ENCODE measurements at places on chromosomes 5 and 9.

GRCh38 chr5:61618577-61618976, 286.5 kb downstream of the ZSWIM6 start:
- DNase-seq: no peak

DNA sequence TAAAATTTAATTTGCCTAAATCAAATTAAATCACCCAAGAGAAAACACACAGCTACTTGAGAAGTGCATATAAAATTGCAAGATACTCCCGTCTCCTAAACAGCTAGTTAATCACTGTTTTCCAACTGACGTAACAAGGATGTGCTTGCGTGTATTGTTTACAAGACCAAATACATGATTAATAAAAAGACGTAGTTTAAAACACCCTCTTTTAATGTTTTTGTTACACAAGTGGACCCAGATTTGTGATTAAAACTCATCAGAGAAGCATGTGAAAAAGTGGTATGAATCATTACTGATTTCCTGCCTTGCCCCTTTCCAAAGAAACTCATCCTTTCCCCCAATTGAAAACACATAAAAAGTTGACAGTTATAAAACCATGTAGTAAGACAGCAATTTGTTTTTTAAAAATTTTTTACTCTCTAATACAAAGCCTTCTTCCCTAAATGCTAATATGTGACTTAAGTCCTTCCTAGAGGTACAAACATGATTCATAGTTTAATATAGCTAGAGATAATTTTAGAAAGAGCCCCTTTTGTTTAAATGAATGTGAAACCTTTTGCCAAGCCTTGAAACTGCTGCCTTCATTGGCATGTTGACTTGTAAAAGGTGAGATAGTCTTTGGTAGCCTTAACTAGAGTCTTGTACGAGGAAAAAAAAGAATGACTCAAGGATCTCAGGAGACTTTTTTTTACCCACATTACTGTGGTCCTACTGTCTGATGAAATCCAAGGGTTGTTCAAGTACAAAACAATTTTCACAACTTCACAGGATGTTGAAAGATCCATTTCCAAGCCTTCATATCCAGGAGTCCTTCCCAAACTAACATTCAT, 61.4 kb upstream of the FST start:
- DNase-seq: peak; percentile 97

GRCh38 chr5:135272311-135272805, 126.7 kb downstream of the MACROH2A1 start:
- no peak for DNase-seq

DNA sequence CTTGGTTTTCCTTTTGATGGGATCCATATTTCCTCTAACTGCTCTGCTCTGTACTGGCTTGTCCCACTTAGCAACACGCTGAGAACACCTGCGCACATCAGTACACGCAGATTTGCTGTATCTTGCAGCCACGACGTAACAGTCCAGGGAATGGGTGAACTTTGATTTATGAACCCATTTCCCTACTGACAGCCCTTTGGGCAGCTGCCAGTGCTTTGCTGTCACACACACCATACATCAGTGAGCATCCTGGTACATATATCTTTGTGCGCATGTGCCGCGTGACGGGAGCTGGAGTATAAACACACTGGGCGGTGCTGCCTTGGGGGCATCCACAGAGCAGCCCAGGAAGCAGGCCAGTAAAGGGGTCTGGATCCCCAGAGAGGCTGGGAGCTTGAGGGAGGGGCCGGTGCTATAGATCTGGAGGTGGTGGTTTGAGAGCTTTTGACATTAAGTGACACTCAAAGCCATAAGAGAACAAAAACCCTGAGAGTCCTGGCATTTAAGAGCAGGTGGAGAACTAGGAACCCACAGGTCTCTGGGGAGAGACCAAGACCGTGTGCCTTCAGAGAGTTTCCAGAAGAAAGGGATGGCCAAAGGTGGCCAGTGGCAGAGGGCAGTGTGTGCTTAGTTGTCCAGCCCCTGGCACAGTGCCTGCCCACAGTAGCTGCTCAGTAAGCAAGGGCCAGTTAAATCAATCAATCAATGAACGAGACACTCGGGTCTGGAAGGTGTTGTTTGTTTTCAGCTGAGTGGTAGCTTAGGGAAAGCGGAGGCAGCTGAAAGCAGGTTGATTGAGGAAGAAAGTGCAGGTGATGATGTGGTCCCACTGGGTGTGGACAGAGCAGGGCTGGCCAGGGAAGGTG, 53.7 kb downstream of the LMX1B start:
- no peak for DNase-seq

- no peak for DNase-seq
These were observed 152.3 kb upstream of the KLF9 start for GRCh38 chr9:70566751-70567150.

DNA sequence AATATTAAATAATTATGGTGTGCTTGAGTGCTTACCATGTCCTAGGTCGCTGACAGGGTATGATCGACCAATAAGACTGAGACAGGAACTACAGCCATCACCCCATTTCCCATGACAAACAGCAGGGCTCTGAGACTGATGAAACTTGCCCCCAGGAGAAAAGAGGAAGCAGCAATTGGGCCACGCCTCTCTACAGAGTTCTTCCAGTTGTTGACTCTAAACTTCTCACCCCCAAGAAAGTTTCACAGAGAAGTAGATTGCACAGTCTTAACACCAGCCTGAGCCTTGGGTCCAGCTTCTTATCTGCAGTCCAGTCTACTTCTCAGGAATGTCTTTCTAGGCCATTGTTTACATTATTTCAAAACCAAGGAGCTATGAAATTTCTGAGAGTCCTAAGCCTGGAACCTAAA, 182.2 kb upstream of the ANKRD55 start:
- DNase-seq: peak; percentile 94

DNA sequence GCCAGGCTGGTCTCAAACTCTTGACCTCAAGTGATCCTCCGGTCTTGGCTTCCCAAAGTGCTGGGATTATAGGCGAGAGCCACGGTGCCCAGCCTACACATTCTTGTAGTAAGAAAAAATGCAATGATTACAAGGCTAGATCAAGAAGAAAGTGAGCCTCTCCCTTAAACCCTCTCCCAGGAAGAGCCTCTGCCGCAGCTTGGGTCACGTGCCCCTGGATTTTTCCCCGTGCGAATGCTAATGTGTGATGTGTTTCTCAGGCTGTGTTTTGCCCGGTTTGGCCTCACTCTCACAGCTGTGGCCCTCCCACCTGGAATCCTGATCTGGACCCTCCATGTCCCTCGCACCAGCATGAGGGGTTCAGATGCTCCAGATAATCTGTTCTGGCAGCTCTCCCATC, 6.9 kb downstream of the PLPP7 start:
- no peak for DNase-seq

DNA sequence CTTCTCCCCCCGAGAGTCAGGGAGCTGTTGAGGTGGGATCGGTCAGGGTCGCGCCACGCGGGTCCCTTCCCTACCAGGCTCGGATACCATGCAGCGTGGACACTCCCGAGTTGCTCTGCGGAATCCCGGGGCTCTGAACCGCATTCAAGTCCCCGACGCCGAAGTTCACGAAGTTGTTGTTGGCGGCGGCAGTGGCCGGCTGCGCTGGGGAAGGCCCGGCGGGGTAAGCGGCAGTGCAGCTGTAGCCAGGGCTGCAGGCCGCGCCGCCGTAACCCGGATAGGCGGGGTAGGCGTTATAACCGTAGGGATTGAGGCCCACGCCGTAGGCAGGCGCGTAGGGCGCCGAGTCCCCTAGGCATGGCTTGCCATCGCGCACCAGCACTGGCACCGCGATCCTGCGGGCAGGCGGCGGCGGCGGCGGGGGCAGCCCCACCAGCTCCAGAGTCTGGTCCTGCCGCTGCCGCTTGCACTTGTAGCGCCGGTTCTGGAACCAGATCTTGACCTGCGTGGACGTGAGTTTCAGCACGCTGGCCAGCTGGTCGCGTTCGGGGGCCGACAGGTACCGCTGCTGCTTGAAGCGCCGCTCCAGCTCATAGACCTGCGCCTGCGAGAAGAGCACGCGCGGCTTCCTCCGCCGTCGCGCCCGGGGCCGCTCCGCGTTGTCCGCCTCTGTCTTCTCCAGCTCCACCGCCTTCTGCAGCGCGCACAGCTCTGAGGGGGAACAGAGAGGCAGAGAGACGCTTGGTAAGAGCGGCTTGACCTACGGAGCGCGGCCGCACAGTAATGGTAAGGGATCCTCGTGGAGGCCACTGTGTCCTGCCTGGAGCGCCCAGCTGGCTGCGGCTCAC, 2.3 kb downstream of the NKX2-5 start:
- DNase-seq: no peak

GRCh38 chr9:99724640-99725039, 97.0 kb upstream of the NR4A3 start:
- DNase-seq: no peak

DNA sequence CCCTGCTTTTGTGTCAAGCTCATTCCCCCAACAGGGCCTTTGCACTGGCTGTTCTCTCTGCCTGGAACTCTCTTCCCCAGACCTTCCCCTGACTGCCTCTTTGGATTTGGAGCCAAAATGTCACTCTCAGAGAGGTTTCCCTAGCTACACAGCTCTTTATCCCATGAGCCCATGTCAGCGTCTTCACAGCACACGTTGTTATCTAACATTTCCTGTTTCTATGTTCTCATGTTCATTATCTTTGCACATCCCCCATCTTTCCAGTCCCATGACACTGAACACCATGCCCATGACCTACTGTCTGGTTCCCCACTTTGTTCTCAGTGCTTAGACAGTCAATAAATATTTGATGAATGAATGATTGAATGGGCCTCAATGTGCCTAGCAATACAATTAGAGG, 26.3 kb upstream of the ARSI start:
- DNase-seq: no peak

DNA sequence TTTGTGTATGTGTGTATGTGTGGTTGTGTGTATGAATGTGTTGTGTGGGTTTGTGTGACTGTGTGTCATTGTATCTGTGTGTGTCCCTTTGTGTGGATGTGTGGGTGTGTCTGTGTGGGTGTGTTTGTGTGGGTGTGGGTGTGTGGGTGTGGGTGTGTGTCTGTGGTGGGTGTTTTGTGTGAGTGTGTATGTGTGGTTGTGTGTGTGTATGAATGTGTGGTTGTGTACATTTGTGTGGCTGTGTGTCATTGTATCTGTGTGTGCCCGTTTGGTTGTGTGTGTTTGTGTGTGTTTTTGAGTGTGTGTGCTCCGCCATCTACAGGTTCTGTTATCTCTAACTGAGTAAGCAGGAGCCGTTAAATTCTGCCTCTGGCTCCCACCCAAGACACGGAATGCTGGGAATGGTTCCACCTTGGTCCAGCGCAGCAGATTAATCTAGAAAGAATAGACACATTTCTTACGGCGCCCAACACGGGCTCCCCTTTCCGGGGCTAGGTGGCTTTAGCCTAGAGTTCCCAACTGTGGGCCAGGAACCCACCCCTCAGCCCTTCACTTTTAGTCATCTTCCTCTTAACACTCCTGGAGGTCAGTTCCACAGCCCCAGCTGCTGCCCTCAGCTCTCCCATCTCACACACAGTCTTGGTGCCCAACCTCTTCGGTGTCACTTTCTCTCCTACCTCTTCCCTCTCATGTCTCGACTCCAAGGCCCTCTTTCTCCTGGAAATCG, 197.1 kb downstream of the TTLL11 start:
- peak; percentile 37 for DNase-seq

GRCh38 chr9:124280176-124280691, 22.5 kb downstream of the NEK6 start:
- DNase-seq: peak; percentile 89

- no peak for DNase-seq
These were observed 3.2 kb downstream of the ST6GALNAC4 start for GRCh38 chr9:127913682-127914081.

GRCh38 chr5:11803436-11803835, 100.8 kb downstream of the CTNND2 start:
- DNase-seq: no peak

DNA sequence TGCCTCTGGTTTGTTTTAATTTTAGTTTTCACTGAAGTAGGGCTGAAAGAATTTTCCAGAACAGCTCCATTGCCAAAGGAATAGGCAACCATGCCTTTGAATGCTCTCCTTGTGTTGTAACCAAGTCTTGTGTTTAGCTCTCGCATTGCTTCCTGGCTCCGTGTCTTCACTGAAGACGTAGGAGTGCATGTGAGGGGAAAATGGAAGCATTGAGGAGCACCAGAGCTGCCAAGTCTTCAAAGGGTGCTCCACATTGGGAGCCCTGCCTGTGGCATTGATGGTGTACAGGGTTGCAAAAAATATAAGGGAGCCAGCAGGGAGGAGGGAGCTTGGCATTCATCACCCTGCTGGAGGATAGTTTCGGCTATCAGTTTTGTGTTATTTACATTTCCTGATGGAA, 86.6 kb downstream of the NTRK2 start:
- DNase-seq: no peak

GRCh38 chr9:129639756-129640085, 2.2 kb downstream of the ASB6 start:
- no peak for DNase-seq
